ENCODE measurements at places on chromosomes 7 and 10.

DNA sequence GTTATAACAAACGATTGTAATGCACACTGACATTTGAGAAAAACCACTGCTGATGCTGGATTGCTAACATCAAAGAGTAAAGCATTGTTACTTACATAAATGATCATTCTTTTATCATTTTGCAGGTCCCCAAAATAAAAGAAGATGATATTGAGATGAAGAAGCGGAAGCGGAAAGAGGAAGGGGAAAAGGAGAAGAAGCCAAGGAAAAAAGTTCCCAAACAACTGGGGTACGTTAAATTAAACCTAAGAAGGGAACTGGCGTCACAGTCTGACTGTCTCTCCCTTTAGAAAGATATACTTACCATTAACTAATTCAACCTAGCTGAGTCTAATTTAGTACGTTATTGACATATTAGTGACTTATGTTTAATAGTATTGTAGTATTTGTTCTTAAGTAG lies 28.1 kb downstream of the UBN2 start:
- DNase-seq, result no peak

- DNase-seq, result no peak
These were observed 483 bp downstream of the EDRF1 start for GRCh38 chr10:125720002-125720382.

DNA sequence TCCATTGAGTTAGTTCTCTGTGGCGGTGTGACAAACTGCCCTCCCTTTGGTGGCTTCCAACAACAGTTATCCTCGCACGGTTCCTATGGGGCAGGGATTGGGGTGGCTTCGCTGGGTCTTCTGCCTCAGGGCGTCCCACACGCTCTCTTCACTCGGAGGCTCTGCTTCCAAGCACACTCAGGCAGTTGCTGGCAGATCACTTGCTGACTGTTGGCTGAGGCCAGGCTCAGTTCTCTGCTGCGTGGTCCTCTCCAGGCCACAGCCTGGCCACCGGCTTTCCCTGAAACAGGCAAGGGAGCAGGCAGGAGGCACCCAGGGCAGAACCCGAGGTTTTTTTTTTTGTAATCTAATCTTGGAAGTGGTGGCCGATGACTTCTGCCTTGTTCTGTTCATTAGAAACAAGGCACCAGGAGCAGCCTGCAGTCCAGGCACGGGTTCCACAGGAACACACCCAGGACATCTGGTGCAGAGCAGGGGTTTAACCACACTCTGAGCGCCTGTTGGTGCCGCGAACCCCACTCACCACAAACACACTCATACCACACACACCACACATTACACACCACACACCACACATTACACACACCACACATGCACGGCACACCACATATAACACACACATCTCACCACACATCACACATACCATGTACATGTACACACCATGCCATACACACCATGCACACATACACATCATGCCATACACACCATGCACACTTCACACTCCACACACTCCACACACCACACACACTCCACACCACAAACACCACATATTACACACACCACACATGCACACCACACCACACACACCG lies 112.2 kb downstream of the PTPN20 start:
- no peak for DNase-seq

DNA sequence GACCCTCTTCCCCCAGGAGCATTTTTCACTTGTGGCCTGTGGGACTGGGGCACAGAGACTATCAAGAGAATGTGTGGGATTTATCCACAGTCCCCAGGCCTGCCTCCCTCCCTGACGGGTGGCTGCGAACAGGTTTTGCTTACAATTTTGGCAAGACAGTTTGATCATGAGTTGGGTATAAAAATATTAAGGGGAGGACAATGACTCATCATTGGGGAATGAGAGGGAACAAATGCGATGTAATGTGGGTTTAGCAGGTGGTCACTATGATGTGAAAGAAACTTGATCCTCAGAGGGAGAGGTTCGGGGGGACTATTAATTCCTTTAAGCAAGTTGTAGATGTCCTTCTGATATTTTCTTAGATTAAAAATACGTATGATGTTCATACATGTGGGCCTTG lies 52.2 kb downstream of the EMX2 start:
- DNase-seq, result no peak

GRCh38 chr10:73894245-73894971 lies 16.5 kb upstream of the PLAU start:
- DNase-seq, result no peak

DNA sequence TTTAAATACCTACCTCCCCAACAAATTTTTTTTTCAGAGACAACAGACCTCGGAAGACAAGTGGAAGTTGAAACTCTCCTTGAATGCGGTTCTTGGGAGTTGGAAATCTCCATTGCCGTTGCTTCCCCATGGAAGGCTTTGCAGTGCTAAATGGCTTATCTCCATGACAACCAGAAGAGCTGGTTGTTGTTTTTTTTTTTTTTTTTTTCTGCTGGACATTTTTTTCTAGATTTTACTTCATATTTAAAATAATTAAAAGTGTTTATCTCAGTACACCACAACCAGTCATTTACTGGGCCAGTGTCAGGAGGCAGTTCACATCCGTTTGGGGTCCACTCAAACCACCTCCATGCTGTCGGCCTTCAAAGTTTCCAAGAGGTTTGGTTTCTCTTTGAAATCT lies 348.5 kb upstream of the PRKCQ start:
- no peak for DNase-seq

DNA sequence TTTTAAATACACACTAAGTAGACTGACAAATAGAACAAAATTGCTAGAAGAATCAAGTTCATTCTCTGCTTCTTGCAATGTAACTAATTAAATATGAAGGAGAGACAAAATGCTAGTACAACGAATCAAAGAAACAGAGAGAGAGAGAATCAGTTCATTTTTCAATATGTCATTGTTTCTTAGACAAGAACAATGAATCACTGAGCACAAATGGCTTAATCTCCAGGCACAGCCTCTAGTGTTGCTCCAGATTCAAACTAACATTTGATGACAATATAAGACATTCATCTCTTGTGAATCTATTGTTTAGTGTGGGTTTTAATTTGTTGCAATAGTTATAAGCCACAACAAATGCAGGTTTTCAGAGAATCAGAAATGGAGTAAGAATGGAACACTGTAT lies 357.4 kb upstream of the TMEM229A start:
- DNase-seq, result no peak

- DNase-seq, result no peak
These were observed 205.1 kb downstream of the EMX2 start for GRCh38 chr10:117747636-117748035.

GRCh38 chr10:122421742-122422141 lies 32.7 kb upstream of the ARMS2 start:
- DNase-seq, result no peak

DNA sequence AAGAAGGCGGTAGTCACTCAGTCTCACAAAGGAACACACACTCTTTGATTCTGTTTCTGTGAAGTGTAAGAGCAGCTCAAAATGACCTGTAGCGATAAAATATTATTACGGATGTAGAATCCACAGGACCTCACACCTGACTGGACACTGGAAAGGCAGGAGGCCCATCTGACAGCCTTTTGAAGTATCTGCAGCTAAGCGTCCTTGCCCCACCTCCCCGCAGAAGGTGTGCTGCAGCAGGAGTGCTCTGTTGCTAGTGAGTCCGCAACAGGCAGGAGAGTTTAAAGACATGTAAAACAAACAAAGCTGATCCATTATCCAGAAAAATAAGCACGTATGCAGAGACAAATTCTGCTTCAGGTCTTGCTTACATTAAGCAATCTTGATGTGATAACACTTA lies 355.5 kb downstream of the GPR158 start:
- DNase-seq, result no peak
